H1 (cell line): ENCODE measurements at places on chromosomes 16 and 17. TPM values are rescaled to one million over a fixed set of nuclear protein-coding genes. Genes with fewer than 3 reads are reported as not detected.

GRCh38 chr16:27181019-27181790 is 22.1 kb upstream of the KDM8 start:
- DNase-seq: no peak

GRCh38 chr17:35546487-35546886 is 9.0 kb upstream of the SLFN12L start:
- no peak for DNase-seq

The IGF2BP1 gene
- total RNA-seq: 487 and 513 TPM in 2 replicates

The PSKH1 gene
- 24.8 and 25.4 TPM in 2 replicates for total RNA-seq

The KRT14 gene
- not detected in 2 replicates for total RNA-seq

The ALOXE3 gene
- total RNA-seq: not detected in 2 replicates

The KRTAP16-1 gene
- not detected in 2 replicates for total RNA-seq

The ENGASE gene
- total RNA-seq: 30.6 and 36.1 TPM in 2 replicates

The MATCAP1 gene
- 22.9 and 23.1 TPM in 2 replicates for total RNA-seq

DNA sequence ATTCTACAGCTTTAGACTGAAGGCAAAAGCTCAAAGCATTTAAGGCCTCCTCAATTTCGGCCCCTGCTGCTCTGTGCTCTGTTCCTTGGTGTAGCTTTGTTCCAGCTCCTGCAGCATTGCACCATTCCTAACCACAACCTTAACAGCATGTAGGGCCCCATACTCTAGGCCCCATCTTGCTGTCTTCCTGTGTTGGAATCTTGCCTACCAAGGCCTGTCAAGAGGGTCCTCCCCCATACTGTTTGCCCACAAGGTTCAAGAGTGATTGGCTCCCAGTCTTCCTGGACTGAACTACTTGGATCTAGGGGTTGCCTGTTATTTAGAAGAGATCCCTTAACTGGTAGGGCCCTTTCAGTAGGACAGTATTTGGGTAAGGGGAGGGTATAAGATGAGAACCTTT is 26.8 kb downstream of the TRPV2 start:
- DNase-seq: no peak

DNA sequence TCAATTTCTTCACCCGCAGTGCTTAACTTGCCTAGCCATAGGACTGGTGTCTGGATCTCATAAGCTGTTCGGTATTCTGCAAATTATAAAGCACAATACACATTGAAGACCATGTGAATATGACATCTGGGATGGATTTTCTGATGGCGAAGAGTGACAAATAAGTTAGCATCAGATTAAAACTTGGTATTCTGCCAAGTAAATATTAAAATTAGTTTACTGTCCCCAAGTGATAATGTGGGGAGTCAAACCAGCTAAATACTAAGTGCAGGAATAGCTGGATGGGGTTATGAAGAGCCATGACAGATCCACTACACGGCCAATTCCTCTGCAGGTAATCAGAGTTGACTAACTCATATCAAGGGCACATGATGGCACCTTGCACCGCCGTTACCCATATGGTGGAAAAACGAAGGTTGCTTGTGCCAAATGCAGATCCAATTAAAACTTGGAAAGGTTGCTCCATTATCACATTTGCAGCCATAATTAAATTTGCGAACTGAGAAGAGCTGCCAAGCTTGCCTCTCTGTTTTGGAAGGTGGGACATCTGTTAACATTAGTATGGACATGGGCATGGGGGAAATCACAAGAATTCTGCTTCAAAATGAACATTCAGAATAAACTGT is 114.9 kb upstream of the TOM1L1 start:
- no peak for DNase-seq

- peak; percentile 57 for DNase-seq
These were observed 338.5 kb downstream of the PMP22 start for GRCh38 chr17:14926526-14927122.

DNA sequence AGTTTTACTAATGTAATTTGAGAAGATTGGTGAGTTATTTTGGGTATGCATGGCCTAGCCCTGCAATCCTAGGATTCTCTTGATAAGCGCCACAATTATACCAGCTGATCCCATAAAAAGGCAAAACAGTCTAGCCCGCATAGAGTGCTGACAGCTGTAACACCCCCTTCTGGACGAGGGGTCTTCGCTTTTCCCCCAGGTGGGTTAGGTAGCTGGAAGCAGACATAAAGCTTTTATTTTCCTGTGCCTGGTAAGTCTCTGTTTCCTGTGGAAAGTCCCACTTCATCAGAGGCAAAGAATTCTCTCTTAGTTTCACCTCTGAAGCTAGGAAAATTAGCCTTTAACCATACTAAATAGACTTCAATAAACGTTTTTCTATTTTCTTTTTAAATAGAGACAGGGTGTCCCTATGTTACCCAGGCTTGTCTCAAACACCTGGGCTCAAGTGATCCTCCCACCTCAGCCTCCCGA is 108.3 kb downstream of the YPEL2 start:
- DNase-seq: no peak

- DNase-seq: no peak
These were observed 971 bp downstream of the MINK1 start for GRCh38 chr17:4833941-4834680.
